ENCODE measurements at places on chromosomes 7 and 10.

GRCh38 chr7:100065452-100066186 lies 15.9 kb downstream of the ZNF3 start:
- peak; percentile 100 for DNase-seq

- no peak for DNase-seq
Observed at GRCh38 chr7:48063985-48064384, 25.1 kb upstream of the UPP1 start.

DNA sequence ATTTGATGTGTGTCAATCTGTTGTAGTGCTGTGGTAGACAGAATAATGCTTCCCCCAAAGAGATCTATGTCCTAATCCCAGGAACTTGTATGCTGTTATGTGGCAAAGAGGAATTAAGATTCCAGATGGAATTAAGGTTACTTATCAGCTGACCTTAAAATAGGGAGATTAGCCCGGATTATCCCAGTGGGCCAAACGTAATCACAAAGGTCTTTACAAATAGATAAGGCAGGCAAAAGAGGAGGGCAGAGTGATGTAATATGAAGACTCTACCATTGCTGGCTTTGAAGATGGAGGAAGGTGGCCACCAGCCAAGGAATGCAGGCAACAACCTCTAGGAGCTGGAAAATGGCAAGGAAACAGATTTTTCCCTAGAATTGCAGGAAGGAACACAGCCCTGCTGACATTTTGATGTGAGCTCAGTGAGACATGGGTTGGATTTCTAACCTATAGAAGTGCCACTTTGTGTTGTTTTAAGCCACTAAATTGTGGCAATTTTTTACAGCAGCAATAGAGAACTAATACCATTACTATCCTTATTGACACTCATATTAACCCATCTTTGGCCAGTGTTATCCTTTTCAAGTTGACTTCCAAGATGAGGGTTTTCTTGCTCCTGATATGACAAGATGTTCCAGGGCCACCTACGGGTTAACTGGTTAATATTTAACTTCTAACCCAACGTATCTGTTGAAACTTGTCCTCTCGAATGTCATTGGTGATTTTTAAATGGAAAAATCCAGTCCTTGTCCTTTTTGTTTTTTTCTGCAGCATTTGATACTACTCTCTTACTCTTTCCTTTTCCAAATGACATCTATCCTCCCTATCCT lies 29.3 kb downstream of the CYCS start:
- DNase-seq, result peak; percentile 49

- no peak for DNase-seq
Observed at GRCh38 chr7:151740081-151740851, 136.6 kb downstream of the PRKAG2 start.

DNA sequence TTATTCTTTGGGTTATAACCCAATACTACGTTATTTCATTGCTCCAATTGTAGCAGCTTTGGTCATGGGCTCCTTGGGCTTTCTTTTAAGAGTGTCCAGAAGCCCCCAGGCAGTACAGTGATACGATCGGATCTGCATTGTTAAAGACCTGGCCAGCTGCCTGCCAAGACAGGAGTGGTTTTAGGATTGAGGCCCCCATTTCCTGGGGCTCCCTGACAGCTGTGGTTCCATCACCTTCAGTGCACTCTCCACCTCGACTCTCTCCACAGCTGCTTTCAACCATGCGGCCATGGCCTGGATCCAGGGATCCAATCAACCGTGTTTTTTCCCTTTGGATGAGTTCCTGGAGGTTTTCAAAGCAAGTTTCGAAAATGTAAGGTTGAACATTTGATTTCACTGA lies 123.4 kb upstream of the BTBD16 start:
- DNase-seq, result no peak

GRCh38 chr7:42332605-42333222 lies 95.7 kb upstream of the GLI3 start:
- no peak for DNase-seq

DNA sequence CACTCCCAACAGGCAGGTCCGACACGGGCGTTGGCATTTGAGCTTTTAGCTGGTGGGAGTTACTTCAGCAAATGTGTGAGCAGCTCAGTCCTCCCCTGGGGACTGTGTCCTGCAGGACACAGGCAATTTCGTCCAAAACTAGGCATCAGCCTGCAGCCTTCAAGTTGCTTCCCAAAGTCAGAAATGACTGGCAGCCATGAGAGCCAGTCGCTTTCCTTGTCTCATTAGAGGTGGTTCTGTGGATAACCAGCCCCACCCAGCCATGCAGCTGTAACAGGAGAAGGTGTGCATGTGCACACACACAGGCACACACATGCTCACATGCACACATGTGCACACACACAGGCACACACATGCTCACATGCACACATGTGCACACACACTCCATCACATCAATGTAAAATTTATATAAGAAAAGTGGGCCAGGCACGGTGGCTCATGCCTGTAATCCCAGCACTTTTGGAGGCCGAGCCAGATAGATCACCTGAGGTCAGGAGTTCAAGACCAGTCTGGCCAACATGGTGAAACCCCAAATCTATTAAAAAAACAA lies 138.8 kb upstream of the TCERG1L start:
- DNase-seq, result no peak

DNA sequence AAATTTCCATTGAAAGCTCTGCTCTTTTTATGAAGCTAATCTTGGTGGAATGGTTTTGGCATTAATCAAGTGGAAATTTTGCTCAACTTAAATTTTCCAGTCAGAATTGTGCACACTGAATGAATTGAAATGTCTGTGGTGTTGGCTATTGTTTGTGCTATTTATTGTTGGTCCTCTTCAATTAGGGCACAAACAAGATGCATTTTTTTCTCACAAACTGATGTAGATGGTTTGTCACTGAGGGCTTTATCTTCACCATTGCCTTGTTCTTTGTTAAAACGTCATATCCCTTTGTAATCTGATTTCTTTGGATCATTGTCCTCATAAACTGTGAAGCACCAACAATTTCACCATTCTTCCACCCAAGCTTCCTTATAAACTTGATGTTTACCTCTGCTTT lies 152.1 kb upstream of the RHOBTB1 start:
- DNase-seq, result no peak

GRCh38 chr10:52488606-52489485 lies 174.8 kb downstream of the DKK1 start:
- DNase-seq, result peak; percentile 49

GRCh38 chr7:51005074-51005473 lies 222.4 kb upstream of the GRB10 start:
- DNase-seq, result no peak

DNA sequence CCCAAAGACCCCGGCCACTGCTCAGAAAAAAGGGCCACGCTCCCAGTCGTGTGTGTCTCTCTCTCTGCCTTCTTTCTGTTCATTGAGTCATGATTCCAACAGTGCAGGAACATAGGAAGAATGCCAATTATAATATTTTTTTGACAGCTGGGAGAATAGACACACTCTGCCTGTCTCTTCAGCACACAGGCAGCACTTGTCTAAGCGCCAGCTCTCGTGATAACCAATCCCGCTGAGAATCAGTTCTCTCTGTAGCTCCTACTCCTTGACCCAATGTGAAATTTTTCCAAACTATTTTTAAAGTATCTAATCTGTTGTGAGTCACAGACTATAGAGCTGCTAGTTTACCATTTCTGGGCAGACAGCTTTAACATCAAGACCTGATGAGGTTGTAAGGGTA lies 145.7 kb upstream of the RHEB start:
- peak; percentile 93 for DNase-seq

- DNase-seq, result no peak
Observed at GRCh38 chr7:47228386-47229014, 353.4 kb downstream of the TNS3 start.

- no peak for DNase-seq
Observed at GRCh38 chr7:110003827-110004226, 1087.1 kb upstream of the LRRN3 start.

- no peak for DNase-seq
Observed at GRCh38 chr10:130941886-130942285, 369.6 kb downstream of the TCERG1L start.

- DNase-seq, result peak; percentile 56
Observed at GRCh38 chr7:135645296-135645904, 16.9 kb upstream of the STMP1 start.

DNA sequence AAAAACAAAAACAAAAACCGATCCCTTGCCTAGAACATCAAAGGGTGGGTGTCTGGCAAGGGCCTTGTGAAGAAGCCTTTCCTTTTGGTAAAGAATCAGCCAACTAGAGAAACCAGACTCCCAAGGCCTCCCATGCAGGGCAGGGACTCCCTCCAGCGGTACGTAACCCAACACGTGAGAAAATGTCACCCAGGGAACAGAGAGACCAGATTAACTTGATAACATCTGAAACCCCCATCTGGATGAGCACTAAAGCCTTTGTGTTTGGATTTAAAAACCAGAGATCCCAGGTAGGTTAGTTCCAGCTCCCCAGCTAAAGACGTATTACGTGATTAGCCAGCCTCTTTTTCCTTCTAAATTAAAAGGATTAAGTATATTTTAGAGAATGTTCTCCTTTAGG lies 3.0 kb upstream of the HABP2 start:
- no peak for DNase-seq

- peak; percentile 56 for DNase-seq
Observed at GRCh38 chr10:106571192-106571946, 593.1 kb downstream of the SORCS1 start.

DNA sequence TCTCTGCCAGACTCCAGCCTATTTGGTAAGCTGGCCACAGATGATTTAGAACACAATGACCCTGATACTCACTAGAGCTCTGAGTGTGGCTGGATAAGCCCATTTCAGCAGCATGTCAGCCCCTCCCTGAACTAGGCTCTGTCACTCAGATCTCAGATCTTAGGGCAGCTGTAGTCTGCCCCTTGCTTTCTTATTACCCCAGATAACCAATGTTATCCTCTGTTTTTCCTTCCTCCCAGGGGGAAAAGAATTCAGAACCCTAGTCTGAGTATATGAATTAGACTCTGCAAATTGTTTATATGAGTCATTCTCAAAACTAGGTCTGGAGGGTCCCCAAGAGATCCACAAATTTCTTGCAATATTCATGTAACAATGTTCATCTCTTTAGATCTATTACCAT lies 286.2 kb downstream of the KCNMA1 start:
- peak; percentile 56 for DNase-seq

- no peak for DNase-seq
Observed at GRCh38 chr7:26167303-26167934, 15.4 kb downstream of the NFE2L3 start.

DNA sequence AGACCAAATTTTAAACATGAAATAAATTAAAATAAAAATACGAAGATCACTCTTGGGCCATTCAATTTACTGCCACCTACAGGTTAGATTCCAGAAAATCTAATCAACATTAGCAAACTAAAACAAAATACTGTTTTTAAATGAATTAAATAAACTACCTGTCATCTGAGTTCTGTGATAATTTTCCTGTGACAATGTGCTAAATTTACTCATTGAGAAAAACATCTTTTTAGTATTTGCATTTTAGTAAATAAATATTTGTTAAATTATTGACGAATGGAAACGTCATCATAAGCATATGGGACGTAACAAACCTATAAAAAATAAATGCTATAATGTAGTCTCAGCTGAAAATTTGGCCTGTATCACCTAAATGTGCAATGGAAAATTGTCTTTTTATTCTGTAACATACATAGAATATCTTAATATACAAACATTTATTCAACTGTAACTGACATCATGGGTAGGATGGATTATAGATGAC lies 72.1 kb downstream of the ITGB8 start:
- peak; percentile 2 for DNase-seq

- DNase-seq, result no peak
Observed at GRCh38 chr7:102426268-102427018, 6.9 kb upstream of the ORAI2 start.

- no peak for DNase-seq
Observed at GRCh38 chr7:101395376-101395775, 32.7 kb downstream of the COL26A1 start.

DNA sequence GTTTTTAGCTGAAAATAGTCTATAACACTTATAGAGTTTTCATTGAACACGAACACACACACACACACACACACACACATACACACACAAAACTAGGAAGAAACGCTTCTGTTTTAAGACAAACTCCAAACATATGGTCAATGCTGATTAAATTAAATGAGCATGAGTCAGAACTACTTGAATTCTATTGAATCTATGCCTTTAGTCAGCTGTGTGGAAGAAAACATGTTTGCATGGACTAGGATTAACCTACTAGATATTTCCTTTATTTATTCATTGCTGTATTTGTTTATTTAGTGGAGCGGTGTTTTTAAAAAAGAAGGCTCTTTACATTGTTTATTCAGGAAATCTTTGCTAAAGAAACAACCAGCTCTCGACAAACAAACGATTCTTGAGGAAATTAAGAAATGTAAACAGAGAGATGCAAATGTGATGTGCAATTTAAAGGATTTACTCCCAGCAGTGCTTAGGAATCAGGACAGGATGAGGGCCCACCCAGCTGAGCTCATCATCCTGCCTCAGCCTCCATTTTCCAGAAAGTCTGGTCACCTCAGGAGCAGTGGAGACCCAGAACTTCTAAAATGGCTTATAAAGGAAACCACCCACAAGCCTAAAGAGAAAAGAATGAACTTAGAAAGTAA lies 83.2 kb downstream of the PDE1C start:
- no peak for DNase-seq

GRCh38 chr10:129993621-129994020 lies 29.5 kb upstream of the EBF3 start:
- DNase-seq, result no peak

GRCh38 chr7:46616636-46617035 lies 695.6 kb upstream of the IGFBP3 start:
- DNase-seq, result peak; percentile 67

DNA sequence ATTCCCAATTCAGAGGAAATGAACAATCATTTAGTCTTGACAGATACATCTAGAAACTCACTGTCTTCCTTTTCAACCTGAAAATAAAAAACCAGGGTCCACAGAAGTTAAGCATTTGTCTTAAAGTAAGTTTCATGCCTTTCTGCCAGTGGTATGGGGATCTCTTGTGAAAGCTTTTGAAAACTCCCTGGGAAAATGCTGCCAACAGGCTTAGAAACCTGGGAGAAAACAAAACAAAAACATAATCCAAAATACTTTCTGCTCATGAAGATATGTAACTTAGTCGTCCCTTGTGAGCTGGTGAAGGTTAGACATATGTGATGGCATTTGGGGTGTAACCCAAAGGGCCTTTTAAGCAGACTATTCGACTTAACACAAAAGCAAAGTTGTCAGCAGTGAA lies 66.4 kb upstream of the ZNF438 start:
- DNase-seq, result peak; percentile 40

GRCh38 chr7:156753630-156754029 lies 113.1 kb downstream of the RNF32 start:
- DNase-seq, result no peak

All from amniotic epithelial cell (primary cell).